ENCODE measurements at places on chromosomes 5 and 9.

- DNase-seq, result no peak
These were observed 36.6 kb upstream of the ITGA1 start for GRCh38 chr5:52751137-52751536.

- DNase-seq, result no peak
These were observed 143.8 kb upstream of the KLF4 start for GRCh38 chr9:107633406-107633805.

- DNase-seq, result no peak
These were observed 25.8 kb downstream of the LPCAT1 start for GRCh38 chr5:1497795-1498622.

- DNase-seq, result no peak
These were observed 483.5 kb downstream of the AGTPBP1 start for GRCh38 chr9:85258236-85258635.

DNA sequence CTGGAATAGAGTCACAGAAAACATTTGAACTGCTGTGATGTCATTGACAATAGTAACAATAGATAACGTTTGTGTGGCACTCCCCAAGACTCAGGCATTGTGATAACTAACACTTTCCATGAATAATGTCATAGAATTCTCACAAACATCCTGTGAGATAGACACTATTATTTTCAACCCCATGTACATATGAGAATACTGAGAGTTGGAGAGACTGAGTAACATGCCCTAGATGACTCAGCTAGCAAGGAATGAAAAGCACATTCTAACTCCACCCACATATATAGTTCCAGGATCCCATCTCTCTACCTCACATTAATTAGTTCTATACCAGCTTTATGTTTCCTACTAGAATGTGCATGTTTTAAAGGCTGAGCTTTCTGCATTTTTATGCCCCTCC lies 71.4 kb downstream of the ASTN2 start:
- no peak for DNase-seq

- no peak for DNase-seq
These were observed 41.2 kb downstream of the FREM1 start for GRCh38 chr9:14868772-14869583.
